ENCODE measurements at places on chromosomes 16 and 17.

GRCh38 chr17:65595071-65595656 is 33.7 kb upstream of the AXIN2 start:
- no peak for DNase-seq

GRCh38 chr17:7579834-7580603 is 581 bp downstream of the CD68 start:
- DNase-seq, result peak; percentile 71

- no peak for DNase-seq
Observed at GRCh38 chr17:39737206-39737759, 455 bp upstream of the GRB7 start.

- DNase-seq, result no peak
Observed at GRCh38 chr17:50798424-50799288, 31.3 kb upstream of the ANKRD40CL start.

GRCh38 chr16:81693744-81694303 is 85.3 kb upstream of the PLCG2 start:
- no peak for DNase-seq

Data from CD14-positive monocyte (primary cell).